ENCODE measurements at places on chromosomes 3 and 15. TPM values are rescaled to one million over a fixed set of nuclear protein-coding genes. Genes with fewer than 3 reads are reported as not detected.

AP3B2 gene
- polyA plus RNA-seq: 2.6 TPM

ADGRG7 gene
- not detected for polyA plus RNA-seq

MAP2K1 gene
- polyA plus RNA-seq: 20.1 TPM

CLRN1 gene
- not detected for polyA plus RNA-seq

SLC15A2 gene
- polyA plus RNA-seq: 3.0 TPM

MRPS25 gene
- 17.7 TPM for polyA plus RNA-seq

TMCO5A gene
- not detected for polyA plus RNA-seq

CHL1 gene
- polyA plus RNA-seq: 2.3 TPM

MAPKBP1 gene
- 13.1 TPM for polyA plus RNA-seq

FMN1 gene
- polyA plus RNA-seq: 1.7 TPM

CPN2 gene
- polyA plus RNA-seq: not detected

CHRNA5 gene
- not detected for polyA plus RNA-seq

RTP1 gene
- not detected for polyA plus RNA-seq

CAMP gene
- polyA plus RNA-seq: not detected

KNG1 gene
- 0.18 TPM for polyA plus RNA-seq

ROPN1 gene
- not detected for polyA plus RNA-seq

NR2F2 gene
- 47.4 TPM for polyA plus RNA-seq

LRRC57 gene
- 5.6 TPM for polyA plus RNA-seq

Data from stomach (tissue), 19 donors.